ENCODE measurements at places on chromosomes 2 and 18. TPM values are rescaled to one million over a fixed set of nuclear protein-coding genes. Genes with fewer than 3 reads are reported as not detected.

The WNT10A gene
- 0.38 TPM for polyA plus RNA-seq

The OR6B2 gene
- not detected for polyA plus RNA-seq

The SCTR gene
- 0.16 TPM for polyA plus RNA-seq

The SULT1C3 gene
- not detected for polyA plus RNA-seq

The ANKAR gene
- 2.5 TPM for polyA plus RNA-seq

The KCNS3 gene
- 16.2 TPM for polyA plus RNA-seq

- DNase-seq: no peak
Observed at GRCh38 chr18:7524786-7525185, 42.3 kb upstream of the PTPRM start.

DNA sequence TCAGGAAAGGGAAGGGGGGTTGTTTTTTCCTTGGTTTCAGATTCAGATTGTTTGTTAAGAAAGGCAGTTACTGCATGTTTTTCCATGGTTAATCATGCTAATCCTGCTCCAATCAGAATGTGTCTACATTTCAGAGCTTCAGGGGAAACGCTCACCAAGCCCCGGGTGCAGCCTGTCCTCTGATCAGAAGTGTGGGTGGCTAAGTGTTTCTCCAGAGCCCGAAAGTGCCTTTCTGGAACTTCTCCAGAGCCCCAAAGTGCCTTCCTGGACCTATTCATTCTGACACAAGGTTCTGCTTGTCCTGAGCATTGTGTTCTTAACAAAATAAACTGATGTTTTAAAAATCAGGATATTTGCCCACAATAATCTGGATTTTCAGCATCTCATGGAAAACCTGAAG is 359.0 kb upstream of the ZNF521 start:
- DNase-seq: no peak

GRCh38 chr2:52805901-52806410 is 961.6 kb upstream of the CHAC2 start:
- DNase-seq: no peak

GRCh38 chr2:39513641-39514094 is 76.6 kb upstream of the MAP4K3 start:
- DNase-seq: peak; percentile 66

DNA sequence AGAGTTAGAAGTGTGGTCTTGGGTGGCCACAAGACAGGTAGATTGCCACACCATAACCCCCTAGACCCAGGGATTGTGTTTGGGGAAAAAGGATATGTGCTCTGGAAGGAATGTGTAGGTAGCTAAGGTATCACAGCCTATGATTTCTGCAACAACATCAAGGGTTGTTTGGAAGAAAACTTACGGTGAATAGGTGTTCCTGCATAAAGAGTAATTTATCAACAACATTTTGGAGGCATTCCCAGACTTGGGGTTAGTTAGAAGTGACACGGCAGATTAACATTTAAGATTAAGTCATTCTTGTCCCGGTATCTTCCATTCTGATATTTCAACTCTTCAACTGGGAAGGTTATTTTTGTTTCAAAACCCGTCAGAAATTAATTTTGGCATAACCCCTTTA is 65.5 kb downstream of the SPP2 start:
- no peak for DNase-seq

DNA sequence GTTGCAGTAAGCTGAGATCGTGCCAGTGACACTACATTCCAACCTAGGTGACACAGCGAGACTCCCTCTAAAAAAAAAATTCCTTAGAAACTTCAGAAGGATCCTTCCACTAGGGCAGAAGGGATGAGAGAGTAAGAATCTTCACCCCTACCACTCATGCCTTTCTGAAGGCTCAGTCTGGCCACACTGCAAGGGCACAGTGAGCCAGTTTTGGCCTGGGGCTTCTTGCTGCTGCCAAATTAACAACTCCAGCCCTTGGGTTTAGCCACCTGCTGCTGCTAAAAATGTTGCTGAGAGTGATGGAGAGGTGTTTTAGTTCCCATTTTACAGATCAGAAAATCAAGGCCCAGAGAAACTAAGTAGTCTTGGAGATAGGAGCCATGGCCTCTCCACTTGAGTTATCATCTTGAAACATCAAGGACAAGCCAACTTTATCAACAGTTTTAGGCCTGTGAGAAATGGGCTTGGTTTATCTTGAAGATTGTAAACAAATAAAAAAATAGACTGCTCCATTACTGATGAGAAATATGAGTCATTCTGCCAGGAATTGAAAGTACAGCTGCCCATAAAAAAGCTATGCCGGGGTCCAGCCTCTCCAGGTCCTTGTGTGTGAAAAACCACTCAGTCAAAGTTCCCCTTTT is 31.9 kb upstream of the CASP8 start:
- no peak for DNase-seq

GRCh38 chr2:201451292-201452057 is at the start of the genes STRADB and TRAK2:
TSS of gene STRADB (plus strand) at chr2:201451740. CDS start at chr2:201454841, 3,101 bp downstream.
TSS of gene TRAK2 (minus strand) at chr2:201451458. CDS start at chr2:201420507, 30,951 bp downstream.
- peak; percentile 97 for DNase-seq

DNA sequence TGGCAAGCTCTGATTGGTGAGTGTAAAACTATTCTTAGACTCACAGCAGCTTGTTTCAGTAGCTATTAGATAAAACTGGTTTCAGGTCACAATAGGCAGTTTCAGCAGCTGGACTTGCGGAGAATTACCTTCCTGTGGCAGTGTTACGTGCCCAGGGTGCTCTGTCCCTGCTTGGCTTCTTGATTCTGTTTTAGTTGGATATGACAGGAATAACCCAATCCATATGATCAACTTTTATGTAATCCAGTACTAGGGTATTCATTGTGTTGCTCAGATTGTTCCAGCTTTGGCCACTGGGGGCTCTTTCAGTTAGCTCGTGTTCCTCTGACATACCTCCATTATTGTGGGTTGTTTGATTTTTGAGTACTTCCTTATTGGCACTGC is 43.1 kb downstream of the INPP4A start:
- peak; percentile 40 for DNase-seq

DNA sequence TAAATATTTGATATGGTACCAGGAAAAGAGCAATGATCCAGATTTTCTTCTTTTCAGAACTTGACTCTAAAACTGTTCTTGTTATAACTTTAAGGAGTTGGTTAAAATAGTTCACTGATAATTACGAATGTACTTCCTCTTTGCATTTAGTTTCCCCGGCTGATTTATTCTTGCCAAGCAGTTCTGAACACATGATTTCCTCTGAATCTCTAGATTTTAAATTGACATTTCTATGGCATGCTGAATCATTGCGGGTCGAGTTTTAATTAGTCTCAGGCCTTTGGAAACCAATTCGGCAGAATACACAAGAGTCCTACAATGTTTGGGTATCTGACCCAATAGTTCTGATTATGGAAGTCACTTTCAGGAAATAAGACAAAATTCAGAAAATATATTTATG is 37.3 kb upstream of the DNAH7 start:
- no peak for DNase-seq

DNA sequence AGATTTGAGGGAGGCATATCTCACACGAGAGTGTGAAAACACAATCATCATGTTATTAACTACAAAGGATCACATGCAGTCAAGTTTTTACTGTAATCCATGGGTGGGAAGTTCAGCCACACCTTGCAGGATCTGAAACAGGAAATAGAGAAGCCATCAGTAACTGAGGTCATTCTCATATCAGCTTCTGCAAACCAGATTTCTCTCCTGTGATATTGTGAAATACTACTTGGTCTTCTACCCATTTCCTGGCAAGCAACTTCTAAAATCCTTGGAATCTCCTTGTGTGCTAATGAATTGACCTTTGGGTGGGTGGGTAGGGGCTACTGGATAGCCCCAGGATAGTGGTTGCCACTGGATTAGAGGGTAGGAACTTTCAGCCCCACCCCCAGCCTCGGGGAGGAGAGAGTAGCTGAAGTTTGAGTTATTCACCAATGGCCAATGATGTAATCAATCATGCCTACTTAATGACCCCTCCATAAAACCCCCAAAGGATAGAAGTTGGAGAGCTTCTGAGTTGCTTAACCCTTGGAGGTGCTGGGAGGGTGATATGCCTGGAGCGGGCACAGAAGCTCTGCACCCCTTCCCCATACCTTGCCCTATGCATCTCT is 25.6 kb upstream of the TGIF1 start:
- DNase-seq: no peak

GRCh38 chr2:85936421-85937068 is 47.8 kb upstream of the ST3GAL5 start:
- no peak for DNase-seq

All from sigmoid colon (tissue), 7 donors.